Fibroblast of skin of back (primary cell): ENCODE measurements at places on chromosomes 4 and X.

DNA sequence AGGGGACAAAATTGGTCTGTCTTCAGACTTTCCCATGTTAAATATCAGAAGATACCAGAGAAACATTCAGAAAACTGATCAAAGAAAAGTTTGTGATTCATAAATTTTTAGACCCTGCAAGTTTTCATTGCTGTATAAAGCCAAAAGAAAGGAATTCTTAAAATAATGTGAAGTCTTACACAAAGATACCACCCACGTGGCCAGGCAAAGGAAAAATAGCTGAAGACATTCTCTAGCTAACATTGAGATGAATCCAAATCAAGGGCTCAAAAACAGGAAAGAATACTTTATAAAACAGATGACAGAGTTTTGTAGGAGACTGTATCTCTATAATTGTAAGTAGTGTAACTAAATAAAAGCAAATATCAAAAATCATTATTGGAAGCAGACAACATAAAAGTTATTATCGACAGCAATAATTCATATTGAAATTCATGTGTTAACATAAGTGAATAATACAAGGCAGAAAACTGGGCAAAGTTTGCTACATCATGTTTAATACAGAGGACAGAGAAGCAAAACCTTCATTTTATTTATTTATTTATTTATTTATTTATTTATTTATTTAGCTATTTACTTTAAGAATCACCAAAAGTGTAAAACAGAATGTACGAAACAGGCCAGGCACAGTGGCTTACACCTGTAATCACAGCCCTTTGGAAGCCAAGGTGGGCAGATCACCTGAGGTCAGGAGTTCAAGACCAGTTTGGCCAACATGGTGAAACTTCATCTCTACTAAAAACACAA, 204.6 kb upstream of the SLIT2 start:
- peak; percentile 86 for DNase-seq

- no peak for DNase-seq
These were observed 222.8 kb upstream of the TEX13C start for GRCh38 chrX:125096870-125097269.

DNA sequence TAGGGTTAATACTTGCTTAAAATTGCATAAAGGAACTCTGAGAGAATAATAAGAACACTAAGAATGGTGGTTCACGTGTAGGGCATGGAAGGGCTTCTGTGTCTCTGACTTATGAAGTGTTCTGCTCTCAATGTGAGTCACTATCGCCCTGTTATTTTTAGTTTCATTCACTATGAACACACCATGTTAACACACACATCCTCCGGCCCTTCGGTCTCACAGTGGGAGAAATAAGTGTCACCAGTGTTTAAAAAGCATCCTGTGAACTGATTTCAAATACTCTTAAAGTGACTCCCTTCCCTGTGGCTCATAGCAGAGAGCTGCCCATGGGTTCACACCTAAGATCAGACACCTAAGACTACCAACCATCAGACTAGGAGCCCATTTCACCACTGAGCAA, 33.8 kb upstream of the FGFBP2 start:
- DNase-seq = peak; percentile 8

GRCh38 chr4:105978684-105979296, 83.5 kb downstream of the NPNT start:
- peak; percentile 95 for DNase-seq

DNA sequence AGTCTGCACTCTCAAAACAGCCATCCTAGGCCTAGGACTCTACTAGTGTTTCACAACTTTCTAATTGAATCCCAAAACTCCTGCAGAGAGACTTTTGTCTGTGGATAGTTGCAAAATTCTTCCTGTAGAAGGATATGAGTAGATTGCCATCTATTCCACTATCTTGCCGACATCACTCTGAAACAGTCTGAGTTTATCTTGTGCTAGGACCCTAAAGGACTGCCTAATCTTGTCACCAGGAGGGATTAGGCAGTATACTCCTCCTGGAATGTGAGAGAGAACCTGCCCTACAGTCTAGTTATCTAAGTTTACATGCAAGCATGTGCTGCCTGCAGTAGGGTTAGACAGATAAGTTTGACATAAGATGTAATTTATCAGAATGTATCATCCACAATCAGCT, 1646.6 kb upstream of the PCDH7 start:
- DNase-seq = no peak

DNA sequence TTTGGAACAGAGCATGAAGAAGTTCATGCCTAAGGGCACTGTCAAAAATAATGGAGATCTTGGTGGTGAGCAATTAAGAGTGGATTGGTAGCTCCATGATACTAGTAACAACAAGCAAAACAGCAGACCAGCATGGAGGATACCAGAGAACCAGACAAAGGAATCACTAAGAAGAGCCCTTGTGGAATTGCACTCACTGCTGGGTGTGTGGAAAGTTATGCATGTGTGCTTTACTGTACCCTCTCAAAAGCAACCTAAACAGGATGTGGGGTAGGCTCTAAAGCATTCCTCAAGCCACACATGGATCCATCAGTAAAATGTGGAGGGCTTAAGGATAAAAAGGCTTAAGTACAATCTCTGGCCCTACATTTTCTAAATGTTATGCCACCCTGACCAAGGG, 69.5 kb downstream of the AR start:
- peak; percentile 56 for DNase-seq

GRCh38 chrX:154303476-154303875, 7.9 kb downstream of the TKTL1 start:
- no peak for DNase-seq

GRCh38 chrX:123215397-123216089, 31.5 kb downstream of the GRIA3 start:
- no peak for DNase-seq

GRCh38 chr4:107818301-107818910, 6.3 kb upstream of the SGMS2 start:
- DNase-seq = peak; percentile 38

DNA sequence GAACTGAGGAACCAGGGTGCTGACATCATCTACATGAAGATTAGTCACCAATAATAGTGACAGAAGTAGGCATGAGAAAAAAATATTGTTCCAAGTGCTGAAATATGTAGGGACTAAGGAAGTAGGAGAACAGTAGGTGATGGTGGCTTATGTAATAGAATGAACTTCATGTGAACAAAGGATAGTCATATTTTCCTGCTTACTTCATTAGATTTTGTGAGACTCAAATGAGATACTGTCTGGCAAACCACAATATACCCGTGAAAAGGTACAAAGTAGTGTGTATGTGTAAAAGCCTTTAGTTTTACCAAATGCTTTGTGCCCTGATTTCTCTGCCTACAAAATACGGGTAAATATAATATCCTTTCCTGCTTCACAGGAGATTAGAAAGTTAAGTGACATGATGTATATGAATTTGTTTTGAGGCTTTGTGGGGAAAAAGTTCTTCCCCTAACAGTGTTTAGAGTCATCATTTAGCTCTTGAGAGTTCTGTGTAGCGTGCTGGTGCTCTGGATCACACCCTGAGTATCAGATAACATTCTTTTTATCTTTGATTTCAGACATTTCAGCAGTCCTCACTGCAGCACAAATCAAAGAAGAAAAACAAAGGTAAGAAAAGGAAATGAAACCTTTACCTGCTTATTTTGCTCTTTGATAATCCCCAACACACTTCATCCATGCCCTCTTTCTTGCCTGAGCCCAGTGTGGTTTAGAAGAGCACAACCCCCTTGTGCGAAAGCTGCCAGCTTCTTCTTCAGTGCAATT, 67.9 kb downstream of the KLHL34 start:
- DNase-seq = peak; percentile 4

DNA sequence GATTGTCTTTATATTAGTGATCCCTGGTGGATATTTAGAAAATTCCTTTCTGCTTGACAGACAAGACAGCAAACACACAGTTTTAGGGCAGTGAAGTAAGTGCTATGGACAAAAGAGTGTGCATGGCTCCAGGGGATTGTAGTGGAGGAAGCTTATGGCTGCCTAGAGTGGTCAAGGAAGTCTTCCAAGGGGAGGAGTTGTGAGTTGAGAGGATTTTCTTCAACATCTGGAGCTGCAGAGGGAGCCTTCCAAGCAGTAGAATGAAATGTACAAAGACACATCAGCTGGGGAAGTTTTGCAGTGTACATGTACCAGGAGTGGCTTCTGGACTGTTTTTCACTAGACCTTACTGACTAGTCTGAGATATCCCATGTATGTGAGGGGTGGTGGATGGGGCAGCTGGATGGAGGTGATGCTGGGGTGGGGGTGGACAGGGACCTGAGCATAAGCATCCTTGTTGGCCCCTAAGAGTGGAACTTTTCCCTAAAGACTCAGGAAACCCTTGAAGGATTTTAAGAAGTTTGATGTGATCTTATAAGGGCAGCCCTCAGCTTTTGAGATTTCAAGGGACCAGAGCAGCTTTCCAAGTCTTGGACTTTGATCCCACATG, 160.5 kb upstream of the TAPT1 start:
- DNase-seq = no peak

- no peak for DNase-seq
These were observed 358.4 kb upstream of the CXorf51B start for GRCh38 chrX:146451136-146451535.

DNA sequence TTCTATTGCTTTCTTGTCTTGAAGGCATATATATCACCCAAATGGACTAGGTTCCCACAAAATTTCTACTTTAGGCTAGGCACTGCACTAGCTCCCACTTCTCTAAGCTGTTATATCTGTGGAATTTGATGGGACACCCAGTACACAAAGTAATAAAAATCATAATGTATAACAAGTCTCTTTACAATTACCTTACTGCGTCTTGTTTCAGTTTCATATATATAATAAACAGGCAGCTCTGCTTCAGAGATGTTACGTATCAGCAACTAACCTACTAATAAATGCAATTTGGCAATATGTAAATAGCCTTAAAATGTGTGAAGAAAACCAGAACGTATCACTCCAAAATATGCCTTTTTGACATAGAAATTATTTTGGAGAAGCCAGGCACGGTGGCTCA, 42.0 kb upstream of the UGDH start:
- DNase-seq = no peak

GRCh38 chr4:114052227-114052626, 72.8 kb upstream of the ARSJ start:
- no peak for DNase-seq

GRCh38 chrX:13074297-13075262, 30.2 kb upstream of the FAM9C start:
- no peak for DNase-seq

DNA sequence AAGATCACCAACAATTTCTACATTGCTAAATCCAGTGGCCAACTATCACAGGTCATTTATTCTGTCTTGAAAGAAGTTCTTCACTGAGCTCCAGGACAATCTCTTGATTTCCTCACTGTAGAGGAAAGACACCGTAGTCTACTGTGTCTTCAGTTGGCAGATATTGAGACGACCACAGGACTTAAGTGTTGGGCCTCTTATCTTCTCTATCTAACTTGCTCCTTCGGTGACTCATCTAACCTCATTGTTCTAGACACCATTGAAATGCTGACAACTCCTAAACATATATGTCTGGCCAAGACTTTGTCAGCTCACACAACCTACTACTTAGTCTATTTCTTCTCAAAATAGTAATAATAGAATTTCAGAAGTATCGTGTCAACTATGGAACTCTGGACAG, 425.8 kb downstream of the ARAP2 start:
- DNase-seq = no peak

- peak; percentile 73 for DNase-seq
These were observed 34.0 kb upstream of the GYPA start for GRCh38 chr4:144174401-144175067.

DNA sequence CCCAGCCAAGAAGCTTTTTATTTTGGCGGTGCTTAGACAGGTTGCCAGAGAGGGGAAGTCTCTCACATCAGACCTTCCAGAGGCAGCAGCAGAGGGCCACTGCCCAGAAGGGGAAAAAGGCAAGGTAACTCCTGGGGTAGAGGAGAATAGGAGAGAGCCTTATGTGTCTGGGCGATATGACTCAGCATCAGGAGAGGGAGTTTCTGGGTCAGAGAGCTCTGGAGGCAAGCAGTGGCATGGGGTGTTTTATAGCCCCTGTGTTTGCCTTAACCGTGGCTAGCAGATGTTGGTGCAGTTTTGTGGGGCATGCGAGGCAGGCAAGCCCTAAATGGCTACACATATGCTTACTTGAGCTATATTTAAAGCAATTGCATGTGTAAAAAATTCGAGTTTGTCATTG, 8.3 kb upstream of the ZXDB start:
- DNase-seq = no peak

DNA sequence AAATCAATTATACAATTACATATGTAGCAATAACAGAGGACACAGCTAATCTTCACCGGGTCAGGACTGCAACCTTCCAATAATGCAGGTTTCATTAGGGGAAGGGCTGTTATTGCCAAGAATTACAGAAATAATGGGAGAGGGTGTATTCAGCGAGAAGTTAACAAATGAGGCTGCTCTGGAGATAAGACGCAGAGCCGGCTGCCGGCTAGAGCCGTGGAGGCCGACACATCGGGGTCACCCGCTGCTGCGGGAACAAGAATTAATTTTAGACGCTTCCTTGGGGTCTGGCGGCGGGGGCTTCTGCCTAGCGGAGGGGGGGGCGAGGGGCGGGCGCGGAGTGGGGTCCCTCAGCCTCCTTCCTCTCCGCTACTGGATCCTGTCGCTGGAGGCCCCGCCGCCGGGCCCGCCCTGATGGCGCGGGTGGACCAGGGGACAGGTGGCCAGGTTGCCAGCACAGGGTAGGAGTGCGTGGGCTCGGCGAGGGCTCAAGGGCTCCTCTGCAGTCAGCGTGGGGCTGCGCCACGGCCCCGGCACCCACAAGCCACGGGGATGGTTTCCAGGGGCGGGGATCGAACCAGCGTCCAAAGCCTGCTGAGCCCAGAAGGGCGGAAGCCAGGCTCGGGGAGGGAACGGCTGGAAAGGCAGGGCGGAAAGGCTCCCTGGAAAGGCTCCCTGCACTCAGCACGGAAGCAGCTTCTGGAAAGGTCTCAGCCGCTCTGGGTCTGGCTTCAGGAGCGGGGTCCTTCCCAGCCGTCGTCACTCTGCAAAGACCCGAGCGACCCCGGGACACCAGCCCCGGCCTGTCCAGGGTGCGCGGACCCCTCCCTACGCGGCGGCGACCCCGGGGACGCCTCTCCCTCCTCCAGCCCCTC, 113.8 kb upstream of the NKX1-1 start:
- no peak for DNase-seq

- peak; percentile 86 for DNase-seq
These were observed 203.0 kb downstream of the MAML3 start for GRCh38 chr4:139951021-139951420.

DNA sequence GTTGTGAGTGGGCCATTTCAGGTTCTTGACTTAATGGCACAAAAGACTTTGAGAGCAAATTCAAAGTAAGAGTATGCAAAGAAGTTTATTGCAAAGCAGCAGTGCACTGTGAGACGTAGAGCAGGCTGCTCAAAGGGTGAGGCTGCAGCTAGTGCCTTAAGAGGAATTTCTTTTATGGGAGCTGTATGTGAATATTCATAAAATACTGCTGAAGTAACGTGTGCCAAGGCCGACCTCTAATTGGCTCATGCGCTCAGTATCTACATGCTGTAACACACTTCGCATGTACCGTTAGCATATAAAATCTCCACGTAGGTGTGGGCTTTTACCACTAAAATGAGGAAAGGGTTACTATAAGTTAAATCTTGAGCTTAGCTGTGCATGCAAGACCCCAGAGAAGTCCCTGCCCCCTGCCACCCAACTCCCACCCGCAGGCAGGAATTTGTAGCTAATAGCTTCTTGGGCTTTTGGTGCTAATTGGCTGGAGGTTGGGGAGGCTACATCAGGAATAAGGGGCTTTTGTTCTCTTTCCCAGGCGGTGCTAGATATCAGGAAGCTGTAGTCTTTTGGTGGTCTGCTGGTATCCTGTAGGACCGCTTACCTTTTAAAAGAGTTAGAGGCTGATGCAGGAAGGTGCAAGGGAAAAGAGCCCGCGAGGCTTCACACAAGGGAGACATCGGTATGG, 47.6 kb downstream of the FSTL5 start:
- no peak for DNase-seq

GRCh38 chr4:100569196-100569595, 51.4 kb upstream of the EMCN start:
- no peak for DNase-seq

GRCh38 chrX:119763836-119764387, 5.5 kb downstream of the SOWAHD start:
- DNase-seq = no peak
